ENCODE measurements at places on chromosomes 12 and 14.

DNA sequence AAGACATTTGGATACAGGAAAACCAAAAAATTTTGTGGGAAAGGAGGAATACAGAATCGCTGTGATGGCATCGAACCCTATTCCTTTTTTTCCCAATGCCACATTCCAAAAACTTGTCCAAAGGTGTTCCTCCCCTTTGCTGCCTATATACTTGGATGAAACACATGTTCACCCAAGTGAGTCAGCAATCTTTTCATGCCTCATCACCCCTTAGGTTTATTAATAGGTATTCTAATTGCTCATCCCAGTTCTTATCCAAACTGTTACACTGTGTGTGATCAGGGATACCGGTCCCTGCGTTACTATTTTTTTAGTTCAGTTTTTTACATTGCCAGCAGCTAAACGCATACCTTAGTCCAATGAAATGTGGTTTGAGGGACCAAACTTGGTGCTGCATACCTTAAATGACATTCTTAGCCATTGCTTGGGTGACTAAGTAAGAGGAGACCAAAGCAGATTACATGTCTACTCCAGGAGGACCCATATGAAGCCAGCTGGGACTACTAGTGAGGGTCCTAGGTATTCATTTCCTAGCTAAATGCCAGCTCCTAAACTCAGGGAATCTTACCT is 20.6 kb upstream of the ST8SIA1 start:
- no peak for DNase-seq

DNA sequence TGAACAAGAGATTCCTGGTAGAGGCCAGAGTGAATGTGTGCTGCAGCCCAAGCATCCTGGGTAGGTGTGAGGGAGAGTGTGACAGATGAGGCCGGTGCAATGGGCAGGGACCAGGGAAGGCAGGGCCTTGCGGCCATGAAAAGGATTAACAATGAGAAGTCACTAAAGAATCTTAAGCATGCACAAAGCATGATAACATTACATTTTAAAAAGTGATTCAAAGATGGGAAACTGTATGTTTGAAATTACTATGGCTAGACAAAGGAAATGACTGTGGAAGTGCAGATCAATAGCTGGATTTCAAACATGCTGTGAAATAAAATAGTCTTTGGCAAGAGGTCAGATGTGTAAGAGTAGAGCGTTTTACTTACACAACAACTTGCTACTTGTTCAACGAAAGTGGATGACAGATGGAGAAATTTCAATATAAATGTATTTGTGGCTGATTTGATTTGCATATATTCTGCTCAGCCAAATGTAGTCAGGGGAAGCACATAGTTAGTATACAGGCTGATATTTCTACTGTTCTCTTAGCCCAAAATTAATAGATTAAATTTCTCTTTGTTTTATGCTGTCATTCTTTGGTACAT is 175.5 kb downstream of the CCDC59 start:
- no peak for DNase-seq

GRCh38 chr12:45406988-45407850 is 191.3 kb downstream of the ANO6 start:
- no peak for DNase-seq

- DNase-seq = no peak
These were observed 14.0 kb upstream of the DPF3 start for GRCh38 chr14:72907886-72908285.

DNA sequence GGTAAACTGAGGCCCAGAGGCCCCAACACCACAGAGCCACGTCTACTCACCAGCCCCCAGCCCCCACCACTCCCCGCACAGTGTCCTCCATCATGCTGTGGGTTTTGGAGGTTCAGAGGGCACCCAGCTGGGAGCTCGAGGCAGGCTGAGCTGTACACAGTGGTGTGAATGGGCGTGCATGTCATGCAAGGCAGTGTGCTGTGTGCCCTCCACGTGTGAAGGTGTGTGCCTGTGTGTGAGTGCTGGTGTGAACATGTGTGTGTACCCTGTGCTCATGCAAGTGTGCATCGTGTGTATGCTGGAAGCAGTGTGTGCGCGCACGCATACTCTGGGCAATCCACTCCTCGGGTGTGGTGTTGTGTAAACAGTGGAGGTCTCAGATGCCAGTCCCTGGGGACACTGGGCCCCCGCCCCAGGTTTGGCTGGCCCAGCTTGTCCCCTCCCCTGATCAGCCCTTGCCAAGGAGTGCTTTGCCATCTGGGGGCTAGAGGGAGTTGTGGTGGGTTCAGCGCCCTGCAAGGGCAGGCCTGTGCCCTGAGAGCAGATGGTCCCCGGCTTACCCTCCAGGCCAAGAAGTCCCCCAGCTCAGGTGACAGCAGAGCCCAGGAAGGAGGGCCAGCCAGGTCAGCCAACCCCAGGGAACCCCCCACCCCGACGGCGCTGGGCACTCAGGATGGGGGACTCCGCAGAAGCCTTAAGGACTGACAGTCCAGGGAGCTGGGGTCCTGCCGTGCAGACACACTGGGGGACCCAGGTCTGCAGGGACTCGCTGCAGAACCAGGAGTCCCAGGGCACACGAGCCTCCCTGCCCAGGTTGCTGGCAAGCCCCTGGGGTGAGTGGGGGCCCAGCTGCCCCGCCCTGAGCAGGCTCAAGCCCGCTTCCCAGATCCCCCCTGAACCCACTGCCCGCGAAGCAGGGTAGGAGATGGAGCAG is 23.8 kb upstream of the GPR132 start:
- DNase-seq = no peak

DNA sequence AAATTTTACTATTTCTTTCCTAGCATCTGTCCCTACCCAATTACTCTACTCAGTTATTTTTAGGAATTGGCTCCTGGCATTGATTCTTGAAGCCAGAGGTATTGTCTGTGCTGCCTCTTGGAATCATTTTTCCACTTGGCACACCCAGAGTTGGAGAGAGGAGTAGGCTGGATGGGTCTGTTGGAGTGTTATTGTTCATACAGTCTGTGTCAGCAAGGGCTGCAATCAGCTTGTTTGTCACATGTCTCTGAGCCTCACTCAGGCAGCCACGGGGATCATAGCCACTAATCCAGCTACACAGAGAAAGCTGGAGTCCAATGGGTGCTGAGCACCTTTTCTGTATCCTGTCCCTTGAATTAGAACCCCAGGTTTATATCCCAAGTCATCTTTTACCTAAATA is 176.0 kb upstream of the DYRK2 start:
- DNase-seq = no peak

DNA sequence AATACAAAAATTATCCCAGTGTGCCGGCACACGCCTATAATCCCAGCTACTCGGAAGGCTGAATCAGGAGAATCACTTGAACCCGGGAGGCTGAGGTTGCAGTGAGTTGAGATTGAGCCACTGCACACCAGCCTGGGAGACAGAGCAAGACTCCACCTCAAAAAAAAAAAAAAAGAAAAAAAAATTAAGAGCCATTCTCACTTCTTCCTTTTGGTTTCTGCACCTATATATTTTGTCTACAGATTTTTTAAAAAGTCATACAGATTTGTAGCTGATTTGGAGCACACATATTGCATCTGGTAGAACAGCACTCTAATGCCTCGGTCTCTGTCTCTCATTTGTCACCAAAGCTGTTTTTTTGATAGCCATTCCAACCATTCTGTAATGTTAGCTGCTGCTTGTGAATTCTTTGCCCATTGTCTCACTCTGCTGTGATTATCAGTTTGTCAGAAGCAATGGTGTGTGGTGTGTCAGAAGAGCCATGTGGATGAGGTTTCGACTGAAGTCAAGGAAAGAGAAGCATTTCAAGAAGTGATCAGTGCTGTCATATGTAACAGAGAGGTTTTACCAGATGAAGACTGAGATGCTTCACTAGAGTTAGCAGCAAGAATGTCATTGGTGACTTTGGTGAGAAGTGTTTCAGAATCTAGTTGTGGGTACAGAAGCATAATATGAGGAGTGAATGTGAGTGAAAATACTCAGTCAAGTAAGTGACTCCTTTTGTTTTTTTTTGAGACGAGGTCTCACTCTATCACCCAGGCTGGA is 8.7 kb upstream of the KTN1 start:
- DNase-seq = no peak

DNA sequence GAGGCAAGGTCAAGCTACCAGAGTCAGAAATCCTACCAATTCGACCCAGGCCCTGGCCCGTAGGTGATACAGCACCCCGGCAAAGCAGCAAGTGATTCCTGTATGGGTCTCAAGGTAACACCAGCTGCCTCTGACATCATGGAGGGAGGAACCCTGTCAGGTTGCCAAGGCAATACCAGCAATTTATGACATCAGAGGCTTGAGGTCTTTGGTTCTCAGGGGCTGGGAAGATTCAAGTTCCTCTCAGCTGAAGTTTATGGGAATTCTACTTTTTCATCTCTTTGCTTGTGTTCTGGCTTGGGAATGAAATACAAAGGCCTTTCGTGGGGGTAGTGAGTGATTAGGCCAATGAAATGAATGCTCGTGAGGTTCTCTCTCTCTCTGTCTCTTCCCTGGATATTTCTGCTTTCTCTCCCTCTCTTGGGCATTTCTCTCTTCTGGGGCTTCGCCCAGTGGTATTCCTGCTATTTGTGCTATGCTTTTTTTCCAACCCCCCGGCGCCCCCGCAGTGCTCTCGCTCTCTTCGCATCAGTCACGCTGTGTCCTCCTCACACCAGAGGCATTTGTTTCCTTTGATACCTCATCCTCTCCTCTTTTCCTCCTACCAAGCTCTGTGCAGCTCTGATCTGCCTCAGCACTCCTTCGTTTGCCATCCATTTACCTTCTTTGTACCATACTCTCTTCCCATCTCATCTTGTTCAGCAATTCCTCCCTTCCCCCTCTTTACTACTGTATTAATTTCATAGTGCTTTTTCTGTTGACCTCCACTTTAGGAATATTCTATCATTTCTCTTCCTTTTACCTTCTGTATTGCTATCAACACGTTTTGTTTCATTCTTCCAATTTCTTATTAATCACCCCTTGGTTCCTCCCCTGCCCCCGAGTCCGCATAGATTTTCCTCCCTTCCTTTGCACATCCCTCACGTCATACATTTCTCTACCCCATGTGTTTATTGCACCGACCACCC is 2.9 kb downstream of the ZFHX2 start:
- no peak for DNase-seq

- DNase-seq = no peak
These were observed 271.4 kb downstream of the NAV3 start for GRCh38 chr12:78101946-78102635.

DNA sequence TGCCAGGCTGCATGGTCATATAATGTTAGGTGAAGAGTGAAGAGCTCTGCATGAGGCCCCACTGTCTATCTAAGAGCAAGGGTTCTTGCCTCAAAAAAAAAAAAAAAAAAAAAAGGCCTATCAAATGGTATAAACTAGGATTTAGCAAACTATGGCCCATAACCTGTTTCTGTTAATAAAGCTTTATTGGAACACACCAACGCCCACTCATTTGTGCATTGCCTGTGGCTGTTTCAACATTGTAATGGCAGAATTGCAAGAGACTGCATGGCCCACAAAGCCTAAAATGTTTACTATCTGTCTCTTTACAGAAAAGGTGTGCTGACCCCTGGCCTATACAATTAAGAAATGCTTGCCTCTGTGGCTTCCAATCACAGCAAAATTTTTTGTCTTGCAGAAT is 12.8 kb downstream of the PLEKHG7 start:
- DNase-seq = no peak

GRCh38 chr14:89500303-89500702 is 83.3 kb upstream of the FOXN3 start:
- DNase-seq = no peak

DNA sequence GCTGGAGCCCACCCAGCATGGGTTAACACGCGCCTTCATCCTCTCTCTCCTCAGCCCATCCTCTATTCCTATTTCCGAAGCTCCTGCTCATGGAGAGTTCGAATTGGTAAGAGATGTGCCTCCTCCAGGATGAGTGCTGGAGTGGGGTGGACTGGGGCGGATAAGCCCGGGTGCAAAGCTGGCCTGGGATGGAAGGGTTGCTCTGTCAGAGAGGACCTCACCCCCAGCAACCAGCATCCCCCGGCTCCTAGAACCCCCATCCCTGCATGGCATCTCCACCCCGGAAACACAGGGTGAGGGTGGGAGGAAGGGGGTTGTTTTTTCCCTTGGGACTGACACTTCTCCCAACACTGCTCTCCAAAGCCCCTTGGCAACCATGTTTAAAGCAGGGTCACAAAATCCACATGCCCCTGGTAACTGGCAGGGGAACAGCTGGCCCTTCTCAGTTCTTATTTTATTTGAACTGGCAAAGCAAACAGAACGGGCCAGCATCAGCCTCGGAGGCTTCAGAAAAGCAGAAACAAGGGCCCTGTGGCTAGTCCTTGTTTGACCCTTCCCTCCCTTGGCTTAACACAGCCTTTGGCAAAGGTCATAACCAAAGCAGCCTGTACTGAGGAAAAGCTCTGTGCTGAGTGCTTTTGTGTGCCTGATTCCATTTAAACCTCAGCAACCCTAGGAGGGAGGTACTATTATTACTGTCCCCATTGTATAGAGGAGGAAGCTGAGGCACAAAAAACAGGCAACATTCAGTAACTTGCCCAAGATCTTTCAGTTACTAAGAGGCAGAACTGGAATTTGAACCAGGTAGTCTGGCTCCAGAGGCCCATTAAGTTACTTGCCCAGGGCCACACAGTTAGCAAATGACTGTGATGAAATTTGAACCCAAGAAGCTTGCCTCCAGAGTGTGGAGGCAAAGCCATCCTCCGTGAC is 4.2 kb downstream of the GSTZ1 start:
- DNase-seq = no peak

- no peak for DNase-seq
These were observed 229.2 kb downstream of the ALX1 start for GRCh38 chr12:85509081-85509856.

DNA sequence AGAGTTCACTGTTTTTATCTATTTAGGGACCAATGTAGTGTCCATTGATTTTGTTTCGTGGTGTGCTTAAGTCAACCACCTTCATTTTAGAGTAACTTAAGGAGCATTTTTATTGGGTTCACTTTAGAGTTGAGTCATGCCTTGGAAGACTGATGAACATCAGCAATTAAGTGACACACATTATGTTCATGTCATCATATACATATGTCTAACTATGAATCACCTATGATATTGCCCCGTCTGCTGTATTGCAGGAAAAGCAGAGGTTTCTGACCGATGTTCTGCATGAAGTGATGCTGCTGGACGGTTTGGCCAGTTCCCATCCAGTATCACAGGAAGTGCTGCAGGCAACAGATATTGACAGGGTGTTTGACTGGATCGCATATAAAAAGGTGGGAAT is 227.1 kb downstream of the TRHDE start:
- no peak for DNase-seq

- DNase-seq = no peak
These were observed 2.0 kb upstream of the AP1G2 start for GRCh38 chr14:23569443-23570151.

DNA sequence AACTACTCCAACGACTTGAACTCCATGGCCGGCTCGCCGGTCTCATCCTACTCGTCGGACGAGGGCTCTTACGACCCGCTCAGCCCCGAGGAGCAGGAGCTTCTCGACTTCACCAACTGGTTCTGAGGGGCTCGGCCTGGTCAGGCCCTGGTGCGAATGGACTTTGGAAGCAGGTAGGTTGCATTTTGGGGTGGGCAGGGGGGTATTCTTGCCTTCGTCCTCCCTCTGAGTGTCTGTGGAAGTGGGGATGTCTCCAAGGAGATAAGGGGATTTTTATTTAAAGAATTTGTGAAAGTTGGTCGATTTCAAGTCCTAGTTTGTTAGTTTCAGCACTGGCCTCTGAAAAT is 1.3 kb downstream of the ASCL1 start:
- no peak for DNase-seq
